Caco-2 (cell line): ENCODE measurements at places on chromosomes 11 and 22.
A peak's percentile ranks its signal among the peaks of the same experiment; 100 is the strongest.

- no peak for DNase-seq
Measured at GRCh38 chr11:33874433-33874832, 17.4 kb downstream of the LMO2 start.

GRCh38 chr11:48170241-48171233 lies 46.1 kb upstream of the OR4B1 start:
- DNase-seq: no peak

GRCh38 chr11:69274531-69275016 lies 19.4 kb upstream of the MYEOV start:
- peak; percentile 96 for DNase-seq

GRCh38 chr11:90698238-90698637 lies 475.4 kb upstream of the CHORDC1 start:
- no peak for DNase-seq

DNA sequence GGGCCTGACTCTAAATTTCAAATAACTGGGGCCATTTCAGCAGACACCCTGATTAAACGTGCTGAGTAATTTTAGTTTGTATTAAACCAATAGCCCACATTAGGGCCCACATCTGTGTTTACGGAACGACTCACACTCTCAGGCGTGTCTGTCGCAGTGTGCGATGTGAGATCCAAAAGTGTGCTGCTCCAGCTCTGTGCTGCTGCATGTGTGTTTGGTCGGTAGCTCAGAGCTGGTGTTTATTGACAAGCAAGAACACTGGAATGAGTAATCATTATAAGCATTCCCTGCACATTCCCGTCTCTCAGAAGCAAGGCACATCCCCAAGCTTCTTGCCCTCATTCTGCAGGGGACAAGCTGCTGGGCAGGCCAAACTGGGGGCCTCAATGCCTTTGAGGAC lies 7.8 kb downstream of the OPCML start:
- DNase-seq: no peak

GRCh38 chr11:78033040-78033439 lies 10.0 kb upstream of the KCTD14 start:
- no peak for DNase-seq

GRCh38 chr11:67303132-67303834 lies at the start of gene SSH3:
Gene SSH3, plus strand, starts transcription at chr11:67303530. Its CDS starts 96 bp downstream, at chr11:67303626.
- DNase-seq: peak; percentile 88

GRCh38 chr11:3950996-3951660 lies 95.7 kb downstream of the STIM1 start:
- no peak for DNase-seq

DNA sequence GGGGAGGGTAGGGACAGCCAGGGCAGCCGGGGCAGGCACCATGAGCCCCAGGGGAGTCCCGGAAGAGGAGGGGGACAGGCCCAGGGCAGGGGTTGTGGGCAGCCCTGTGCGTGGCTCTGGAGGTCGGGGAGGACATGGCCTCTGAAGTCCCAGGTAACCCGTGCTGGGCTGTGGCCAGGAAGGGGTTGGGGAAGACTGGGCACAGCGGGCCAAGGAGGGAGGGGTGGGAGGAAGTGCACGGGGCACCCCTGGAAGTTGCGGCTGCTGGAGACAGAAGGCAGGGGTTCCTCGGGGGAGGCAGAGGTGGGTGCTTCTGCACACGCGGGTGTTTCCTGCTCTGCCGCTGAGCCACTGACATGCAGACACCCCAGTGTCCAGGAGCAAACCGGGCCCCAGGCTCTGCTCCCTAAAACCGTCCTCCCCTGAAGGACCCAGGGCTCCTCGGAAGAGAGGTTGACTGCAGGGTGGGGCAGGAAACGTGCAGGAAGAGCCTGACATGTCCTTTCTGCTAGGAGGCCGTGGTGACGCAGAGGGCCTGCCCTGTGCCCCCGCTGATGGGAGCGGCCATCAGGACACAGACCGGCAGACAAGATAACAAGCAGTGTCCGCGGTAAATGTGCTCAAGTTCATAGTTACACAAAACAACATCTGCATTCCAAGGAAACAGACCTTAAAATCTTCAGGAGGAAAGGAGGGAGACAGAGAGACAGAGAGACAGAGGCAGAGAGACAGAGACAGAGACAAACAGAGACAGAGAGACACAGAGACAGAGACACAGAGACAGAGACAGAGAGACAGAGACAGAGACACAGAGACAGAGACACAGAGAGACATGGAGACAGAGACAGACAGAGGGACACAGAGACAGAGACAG lies 5.7 kb downstream of the TNNI2 start:
- no peak for DNase-seq

DNA sequence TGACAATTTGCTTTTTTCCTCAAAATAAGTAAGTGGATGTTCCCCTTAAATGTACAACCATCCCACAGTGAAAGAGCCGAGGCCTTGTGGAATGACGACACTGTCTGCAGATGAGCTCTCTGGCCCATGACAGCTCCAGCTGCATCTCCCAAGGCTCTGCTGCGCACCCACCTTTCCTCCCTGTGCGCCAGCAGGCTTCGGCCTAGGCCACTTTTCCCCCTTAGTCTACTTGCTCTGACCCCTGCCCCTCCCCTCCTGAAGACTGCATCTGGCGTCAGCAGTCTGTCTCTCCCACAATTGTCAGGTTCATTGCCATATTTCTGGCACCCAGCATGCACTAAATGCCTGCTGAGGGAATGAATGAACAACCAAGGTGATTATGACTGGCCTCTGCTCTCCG lies 2.0 kb downstream of the TOP3B start:
- no peak for DNase-seq

DNA sequence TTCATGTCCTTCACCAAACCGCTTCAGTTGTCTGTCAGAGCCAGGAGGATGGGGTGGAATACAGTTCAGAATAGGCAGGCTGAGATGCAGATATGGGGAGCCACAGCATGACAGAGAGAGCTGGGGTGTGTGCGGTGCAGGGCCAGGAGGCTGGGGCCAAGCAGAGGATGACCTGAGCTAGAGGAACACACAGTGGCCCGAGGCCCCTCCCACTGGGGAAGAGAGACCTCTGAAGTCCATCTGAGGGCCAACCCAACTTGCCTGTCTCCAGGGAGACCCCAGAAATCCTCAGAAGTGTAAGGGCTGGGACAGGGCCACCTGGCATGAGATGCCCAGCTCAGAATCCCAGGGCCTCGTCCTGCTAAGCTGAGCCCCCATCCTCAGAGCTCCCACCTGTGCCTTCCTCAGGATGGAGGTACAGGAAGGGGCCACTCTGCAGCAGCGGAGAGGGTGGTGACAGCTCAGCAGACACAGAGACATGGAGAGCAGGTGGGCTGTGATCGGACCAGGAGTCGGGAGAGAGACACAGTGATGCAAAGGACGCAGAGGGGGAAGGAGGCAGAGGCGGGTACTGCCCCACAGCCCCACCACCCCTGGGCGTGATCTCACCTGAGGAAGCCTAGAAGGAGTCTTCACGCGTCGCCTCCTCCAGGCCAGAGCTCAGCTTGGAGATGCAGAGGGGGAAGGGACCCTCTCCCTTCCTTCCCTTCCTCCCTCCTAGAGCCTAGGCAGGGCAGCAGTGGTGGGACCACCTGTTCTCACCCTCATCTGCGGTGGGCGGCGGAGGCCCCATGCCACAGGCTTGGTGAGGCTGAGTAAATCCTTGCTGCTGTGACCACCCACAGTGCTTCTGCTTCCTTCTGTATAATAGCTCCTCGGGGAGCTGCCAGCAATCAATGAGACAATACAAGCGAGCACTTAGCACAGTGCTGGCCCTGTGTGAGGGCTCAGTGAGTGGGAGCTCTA lies 9.1 kb upstream of the TUB start:
- no peak for DNase-seq

- DNase-seq: no peak
Measured at GRCh38 chr11:21174781-21175180, 505.4 kb downstream of the NELL1 start.

DNA sequence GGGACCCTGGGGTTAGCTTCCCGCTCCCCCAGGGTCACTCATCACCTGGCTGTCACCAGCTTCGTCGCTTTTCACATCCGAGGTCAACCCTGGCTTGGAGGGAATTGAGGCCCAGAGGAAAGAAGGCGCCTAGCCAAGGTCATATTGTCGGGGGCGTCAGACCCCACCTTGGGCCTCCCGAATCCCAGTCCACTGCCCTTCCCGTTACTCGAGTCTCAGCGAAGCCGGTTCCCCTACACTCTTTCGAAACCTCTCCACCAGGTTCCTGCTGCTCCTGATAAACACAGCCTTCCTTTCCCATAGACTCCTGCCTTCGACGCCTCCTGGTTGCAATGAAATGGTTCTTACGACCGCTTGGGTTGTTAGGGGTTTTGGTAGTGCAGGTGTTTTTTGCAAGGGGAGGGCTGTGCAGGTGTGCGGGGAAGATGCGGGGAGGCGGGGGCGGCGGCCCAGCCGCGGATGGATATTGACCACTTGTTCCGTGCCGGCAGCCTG lies 642 bp downstream of the NAA40 start:
- peak; percentile 53 for DNase-seq

- no peak for DNase-seq
Measured at GRCh38 chr11:104792861-104793260, 105.4 kb downstream of the CASP12 start.

DNA sequence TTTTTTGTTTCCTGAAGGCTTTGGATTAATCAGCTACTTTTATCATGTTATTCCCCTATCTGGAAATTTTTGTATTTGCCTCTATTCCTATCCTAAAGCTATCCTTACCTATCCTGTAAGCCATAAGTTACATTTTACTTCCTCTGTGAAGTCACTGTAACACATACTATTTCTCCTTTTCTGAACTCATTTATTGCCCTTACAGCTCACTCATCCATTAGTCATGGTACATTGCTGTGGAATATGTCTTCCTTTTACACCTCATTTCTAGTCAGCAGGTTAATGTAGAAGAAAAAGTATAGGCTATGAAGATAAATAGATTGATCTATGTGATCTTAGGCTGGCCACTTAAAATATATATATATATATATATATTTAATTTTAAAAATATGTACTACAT lies 28.0 kb downstream of the SWAP70 start:
- no peak for DNase-seq

DNA sequence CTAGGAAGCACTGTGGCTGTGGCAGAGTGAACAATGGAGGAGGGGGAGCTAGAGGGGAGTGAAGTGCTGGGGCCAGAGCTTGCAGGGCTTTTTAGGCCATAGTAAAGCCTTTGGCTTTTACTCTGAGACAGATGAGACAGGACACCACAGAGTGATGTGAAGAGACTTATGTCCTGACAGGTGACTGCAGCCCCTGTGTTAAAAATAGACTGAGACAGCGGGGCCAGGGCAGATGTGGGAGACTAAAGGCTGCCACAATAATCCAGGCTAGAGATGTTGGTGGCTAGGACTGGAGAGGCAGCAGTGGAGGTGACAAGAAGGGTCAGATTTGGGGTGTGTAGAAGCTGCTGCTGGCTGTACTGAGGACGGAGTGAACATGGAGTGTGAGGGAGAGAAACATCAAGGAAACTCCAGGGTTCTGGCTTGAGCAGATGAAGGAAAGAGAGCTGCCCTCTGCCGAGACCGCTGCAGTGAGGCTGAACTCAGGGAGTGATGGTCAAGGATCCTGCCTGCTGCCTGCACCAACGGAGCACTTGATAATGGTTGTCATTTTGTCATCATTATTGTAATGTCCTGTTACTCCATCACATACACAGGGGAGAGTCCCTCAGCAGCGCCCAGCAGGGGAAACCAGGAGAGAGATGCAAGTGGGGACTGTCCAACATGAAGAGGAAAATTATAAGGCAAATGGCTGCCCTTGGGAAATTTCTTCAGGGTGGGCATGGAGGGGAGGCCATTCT lies 27.4 kb downstream of the SLC43A1 start:
- DNase-seq: no peak

- DNase-seq: peak; percentile 49
Measured at GRCh38 chr22:49979587-49980264, 19.2 kb downstream of the PIM3 start.

- DNase-seq: no peak
Measured at GRCh38 chr22:37926771-37927636, 20.9 kb downstream of the MICALL1 start.

- no peak for DNase-seq
Measured at GRCh38 chr11:128879817-128880216, 11.3 kb upstream of the KCNJ5 start.

GRCh38 chr22:45692549-45692948 lies 20.9 kb downstream of the ATXN10 start:
- DNase-seq: no peak

DNA sequence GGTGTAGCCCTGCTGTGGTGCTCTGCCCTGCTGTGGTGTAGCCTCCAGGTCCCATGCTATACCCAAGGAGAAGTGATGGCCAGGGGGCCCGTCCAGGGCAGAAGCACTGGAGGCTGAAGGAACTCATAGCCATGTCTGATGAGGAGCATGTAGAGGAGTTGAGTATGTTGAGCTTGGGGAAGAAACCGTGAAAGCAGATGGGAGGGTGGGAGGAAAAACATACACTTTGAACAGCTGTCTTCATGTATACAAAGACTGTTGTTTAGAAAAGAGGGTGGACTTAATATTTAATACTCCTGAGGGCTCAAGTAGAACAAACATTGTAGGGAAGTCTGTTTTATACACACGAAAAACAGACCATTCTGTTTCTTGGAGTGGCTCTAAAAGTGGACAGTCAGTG lies 26.6 kb upstream of the TTC12 start:
- no peak for DNase-seq

- DNase-seq: no peak
Measured at GRCh38 chr11:119720311-119720913, 8.6 kb downstream of the NECTIN1 start.

DNA sequence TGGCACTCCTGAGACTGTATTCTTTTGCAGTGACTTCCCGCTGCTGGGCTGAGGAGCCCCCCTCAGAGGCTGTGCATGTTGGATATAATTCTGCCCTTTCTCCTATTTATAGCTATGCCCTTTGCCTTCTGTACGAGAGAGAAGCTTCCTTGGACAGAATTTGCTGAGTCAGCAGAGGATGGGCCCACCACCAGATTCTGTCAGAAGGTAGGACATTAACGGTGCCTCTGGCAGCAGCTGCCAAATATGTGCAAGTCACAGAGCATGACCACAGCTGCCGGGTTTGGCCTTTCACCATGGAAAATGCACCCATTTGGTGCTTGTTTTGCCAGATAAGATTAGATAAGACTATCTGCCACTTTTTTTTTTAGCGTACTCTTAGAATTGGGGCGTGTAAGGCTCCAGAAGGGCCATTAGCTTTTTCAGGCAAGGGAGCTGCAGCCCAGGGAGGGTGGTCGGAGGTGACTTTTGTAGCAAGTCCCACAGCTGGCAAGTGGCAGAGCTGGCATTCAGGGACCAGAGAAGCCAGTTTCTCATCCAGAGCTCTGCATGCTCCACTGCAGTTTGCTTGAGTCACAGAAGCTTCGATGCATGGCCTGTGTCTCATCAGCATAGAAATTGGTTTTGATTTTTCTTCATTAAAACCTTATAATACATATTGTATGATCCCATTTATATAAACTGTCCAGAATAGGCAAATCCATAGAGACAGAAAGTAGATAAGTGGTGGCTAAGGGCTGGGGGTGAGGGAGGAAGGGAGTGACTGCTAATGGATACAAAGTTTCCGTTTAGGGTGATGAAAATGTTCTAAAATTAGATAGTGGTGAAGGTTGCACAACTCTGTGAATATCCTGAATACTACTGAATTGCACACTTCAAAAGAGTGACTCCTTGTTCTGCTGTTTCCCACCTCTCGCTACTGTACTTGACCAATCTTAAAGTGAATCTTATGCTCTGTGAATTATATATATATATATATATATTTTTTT lies 15.8 kb downstream of the UPB1 start:
- DNase-seq: peak; percentile 66
